Fibroblast of skin of back (primary cell): ENCODE measurements at places on chromosomes 5 and 9.

DNA sequence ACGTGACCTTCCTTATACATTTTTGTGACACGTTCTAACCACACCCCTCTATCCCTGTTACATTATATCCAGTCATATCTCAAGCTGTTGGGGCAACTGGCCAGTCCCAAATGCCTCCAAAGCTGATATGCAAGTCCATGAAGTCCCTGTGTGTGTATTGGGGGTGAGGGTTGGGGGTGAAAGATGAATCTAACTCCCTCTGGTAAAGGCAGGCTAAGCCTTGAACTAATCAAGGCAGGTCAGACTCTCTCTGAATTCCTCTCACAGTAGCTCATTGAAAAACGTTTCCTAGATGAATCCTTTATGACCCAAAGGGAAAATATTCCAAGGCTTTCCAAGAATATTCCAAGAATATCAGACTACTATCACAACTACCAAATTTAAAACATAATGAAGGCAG lies 174.4 kb downstream of the MUSK start:
- DNase-seq: peak; percentile 74

GRCh38 chr5:95281226-95281625 lies 3.7 kb downstream of the MCTP1 start:
- peak; percentile 56 for DNase-seq

GRCh38 chr5:21910731-21911130 lies 942.4 kb downstream of the CDH12 start:
- no peak for DNase-seq

- DNase-seq: no peak
These were observed 60.9 kb upstream of the GLRX start for GRCh38 chr5:95883185-95884016.

- no peak for DNase-seq
These were observed 83.9 kb downstream of the LRRC70 start for GRCh38 chr5:62662521-62662920.

- DNase-seq: peak; percentile 13
These were observed 213.2 kb downstream of the EPB41L4A start for GRCh38 chr5:112205846-112206245.

DNA sequence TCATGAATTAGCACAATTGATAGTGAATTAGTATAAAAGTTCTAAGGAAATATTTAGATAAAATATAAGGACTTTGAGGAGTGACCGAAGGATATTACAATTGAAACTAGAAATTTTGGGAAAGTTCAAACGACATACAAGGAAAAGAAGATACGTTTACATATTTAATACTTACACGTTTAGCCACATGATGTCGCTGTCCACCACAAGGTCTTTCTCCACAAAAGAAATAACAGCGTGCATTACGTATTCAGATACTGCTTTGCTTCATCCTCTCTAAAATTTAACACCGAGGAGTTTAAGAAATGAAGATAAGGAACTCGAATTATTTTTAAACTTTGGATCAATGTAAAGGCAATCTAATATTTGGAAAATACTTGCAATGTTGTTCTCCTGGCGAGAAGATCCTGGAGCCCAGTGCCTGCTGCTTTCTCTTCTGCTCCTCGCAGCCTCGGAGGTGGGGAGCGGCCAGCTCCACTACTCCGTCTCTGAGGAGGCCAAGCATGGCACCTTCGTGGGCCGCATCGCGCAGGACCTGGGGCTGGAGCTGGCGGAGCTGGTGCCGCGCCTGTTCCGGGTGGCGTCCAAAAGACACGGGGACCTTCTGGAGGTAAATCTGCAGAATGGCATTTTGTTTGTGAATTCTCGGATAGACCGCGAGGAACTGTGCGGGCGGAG lies at the start of gene PCDHA3:
TSS of gene PCDHA3 (plus strand) at position 242 of the 678 bp plus-strand sequence.
- peak; percentile 21 for DNase-seq

- peak; percentile 76 for DNase-seq
These were observed 875 bp downstream of the TPM2 start for GRCh38 chr9:35688558-35689541.

- no peak for DNase-seq
These were observed 56.5 kb downstream of the ADAMTS2 start for GRCh38 chr5:179288809-179289185.

- DNase-seq: no peak
These were observed 92.7 kb upstream of the FCN2 start for GRCh38 chr9:134787601-134788531.

GRCh38 chr9:91395106-91395552 lies 28.5 kb downstream of the NFIL3 start:
- DNase-seq: no peak

DNA sequence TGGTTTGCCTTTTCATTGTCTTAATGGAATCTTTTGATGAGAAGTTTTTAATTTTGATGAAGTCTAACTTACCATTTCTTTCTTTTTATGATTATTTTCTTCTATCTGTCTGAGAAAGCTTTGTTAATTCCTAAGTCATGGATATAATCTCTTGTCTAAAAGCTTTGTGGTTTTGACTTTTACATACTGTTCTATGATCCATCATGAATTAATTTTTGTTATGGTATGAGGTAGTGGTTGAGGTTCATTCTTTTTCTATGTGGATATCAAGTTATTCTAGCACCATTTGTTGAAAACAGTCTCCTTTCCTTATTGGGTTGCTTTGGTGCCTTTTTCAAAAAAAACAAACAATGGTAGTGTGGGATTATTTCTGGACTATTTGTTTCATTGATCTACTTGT lies 20.4 kb downstream of the FBXO10 start:
- peak; percentile 77 for DNase-seq

GRCh38 chr5:3389471-3390026 lies 206.1 kb upstream of the IRX1 start:
- DNase-seq: no peak

- peak; percentile 81 for DNase-seq
These were observed 16.0 kb downstream of the TMEM174 start for GRCh38 chr5:73188764-73189531.

GRCh38 chr5:163789870-163790269 lies 284.5 kb downstream of the MAT2B start:
- DNase-seq: peak; percentile 2

DNA sequence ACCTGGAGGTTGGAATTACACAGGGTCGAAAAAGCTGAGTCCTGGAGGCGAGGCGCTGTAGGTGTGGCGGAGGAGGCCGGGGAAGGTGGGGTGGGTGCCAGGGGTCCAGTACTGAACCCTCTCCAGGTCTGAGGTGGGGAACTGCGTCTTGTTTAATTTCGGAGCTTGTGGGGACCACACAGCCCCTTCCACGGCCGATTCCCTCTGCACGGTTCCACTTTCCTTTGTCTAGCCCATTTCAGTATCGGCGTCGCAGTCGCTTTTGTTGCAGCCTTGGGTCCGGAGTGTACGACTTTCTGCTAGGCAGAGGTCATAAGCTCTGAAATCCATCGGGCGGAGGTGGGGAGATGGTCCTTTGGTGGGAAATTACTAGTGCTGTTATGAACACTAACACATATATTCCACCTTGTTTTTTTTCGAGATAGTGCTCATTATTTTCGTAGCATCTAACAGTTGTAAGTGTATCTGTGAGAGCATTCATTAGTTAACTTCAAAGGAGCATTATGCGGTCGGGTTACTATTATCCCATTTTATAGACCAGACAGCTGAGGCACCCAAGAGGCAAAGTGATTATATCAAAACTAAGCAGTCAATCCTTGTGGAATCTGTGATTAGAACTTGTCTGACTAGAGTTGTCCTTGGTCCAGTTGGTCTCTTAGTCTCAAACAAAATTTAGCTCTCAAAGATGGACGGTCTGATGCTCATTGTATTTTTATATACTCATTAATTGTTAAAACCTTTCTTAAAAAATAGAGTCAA lies 737 bp downstream of the RNF180 start:
- no peak for DNase-seq

- no peak for DNase-seq
These were observed 32.1 kb upstream of the MAP3K1 start for GRCh38 chr5:56783261-56783660.

GRCh38 chr5:997711-998110 lies 10.9 kb upstream of the NKD2 start:
- DNase-seq: no peak

DNA sequence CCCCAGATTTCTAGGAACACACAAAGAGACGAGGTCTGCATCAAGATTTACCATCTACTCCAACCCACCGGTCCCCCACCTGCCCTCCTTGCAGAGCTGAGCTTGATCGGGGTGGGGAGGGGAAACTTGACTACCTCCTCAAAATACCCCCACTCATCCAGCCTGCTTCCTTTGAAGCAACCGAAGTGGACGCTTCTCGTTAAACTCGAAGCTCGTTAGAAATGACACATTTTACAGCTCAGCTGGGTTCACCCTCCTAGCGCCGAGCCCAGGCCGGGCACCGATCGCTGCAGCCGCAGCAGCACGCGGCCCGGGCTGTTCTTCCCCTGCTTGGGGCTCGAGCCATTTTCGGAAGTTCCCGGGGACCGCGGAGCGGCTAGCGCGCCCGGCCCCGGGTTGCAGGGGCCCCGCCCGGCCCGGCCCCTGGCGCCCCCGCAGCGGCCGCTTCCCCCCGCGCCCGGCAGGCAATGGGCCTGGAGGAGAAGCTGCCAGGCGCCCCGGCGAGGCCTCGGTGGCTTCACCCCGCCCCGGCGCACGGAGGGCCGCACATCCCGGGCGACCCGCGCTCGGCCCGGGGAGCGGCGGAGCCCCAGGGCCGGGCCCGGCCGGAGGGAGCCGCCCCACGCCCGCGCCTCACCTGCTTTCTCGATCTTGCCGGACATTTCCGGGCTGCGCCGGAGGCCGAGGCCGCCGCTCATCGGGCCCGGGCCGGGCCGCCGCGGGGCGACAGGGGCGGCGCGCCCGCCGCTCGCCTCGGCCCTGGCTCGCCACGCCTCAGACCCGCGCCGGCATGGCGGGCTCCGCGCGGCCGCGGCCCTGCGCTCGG lies 530 bp downstream of the RAPGEF1 start:
- peak; percentile 35 for DNase-seq

GRCh38 chr5:55634866-55635265 lies 77.3 kb downstream of the SLC38A9 start:
- DNase-seq: peak; percentile 23

GRCh38 chr9:72540348-72540873 lies 19.0 kb downstream of the TMC1 start:
- peak; percentile 78 for DNase-seq

GRCh38 chr5:80959138-80959537 lies 1.0 kb upstream of the RASGRF2 start:
- DNase-seq: no peak

- no peak for DNase-seq
These were observed 30.0 kb downstream of the BTF3 start for GRCh38 chr5:73528248-73528647.

DNA sequence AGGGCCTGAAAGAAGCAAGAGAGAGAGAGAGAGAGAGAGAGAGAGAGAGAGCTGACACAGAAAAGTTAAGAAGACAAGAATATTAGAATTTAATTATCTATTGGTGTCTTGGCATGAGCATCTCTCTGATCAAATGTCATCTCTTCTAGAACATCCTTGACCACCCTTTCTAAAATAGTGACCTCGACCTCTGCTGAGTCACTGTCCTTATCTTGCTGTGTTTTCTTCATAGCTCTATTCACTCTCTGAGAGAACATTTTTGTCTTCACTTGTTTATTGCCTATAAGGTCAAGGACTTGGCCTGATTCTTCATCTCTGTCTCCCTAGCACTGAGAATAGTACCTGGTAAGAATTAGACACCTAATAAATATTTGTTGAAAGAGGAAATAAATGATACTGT lies 383.8 kb upstream of the RPS23 start:
- DNase-seq: no peak

DNA sequence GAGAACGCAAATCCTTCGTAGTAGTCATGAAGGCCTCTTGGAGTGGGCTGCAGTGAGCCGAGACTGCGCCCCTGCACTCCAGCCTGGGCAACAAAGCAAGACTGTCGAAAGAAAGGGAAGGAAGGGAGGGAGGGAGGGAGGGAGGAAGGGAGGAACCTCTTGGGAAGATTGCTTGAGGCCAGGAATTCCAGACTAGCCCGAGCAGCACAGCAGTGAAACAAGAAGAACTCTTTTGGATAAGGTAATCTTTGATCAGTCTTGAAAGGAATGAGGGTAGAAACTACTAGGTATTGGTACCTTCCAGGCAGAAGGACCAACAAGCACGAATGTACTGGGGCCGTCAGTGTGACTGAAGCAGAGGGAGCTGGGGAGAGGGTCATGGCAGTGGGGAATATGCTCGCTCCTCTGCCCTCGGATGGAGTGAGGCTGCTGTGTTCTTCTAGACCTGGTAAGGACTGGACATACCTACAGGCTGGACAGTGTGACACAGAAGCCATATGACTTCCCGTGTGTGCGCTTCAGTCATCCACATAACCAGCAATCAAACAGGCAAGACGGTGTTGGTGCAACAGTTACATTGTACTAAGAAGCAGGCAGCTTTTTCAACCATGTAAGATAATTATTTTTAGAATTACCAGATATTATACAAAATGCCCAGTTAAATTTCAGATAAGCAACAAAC lies 45.2 kb downstream of the P4HA2 start:
- DNase-seq: no peak

DNA sequence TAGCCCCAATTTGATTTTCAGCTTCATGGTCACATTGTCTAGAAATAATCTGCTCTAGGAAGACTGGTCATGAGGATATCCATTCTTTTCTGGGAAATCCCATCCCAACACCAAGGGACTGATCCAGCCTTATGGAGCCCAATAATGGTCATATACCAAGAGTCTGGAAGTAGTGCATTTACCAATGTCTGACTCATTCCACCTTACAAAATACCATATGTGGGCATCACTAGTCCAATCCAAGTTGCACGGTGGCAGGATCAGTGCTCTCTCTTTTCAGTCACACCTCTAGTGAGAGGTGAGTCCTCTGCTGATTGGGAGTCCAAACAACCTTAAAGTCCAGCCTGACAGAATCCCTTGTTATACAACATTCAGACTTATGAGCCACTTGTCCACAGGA lies 73.7 kb downstream of the FEM1C start:
- DNase-seq: no peak

GRCh38 chr9:98702835-98703380 lies 5.8 kb downstream of the GABBR2 start:
- DNase-seq: no peak

GRCh38 chr9:2725126-2725525 lies 7.8 kb downstream of the KCNV2 start:
- no peak for DNase-seq

- DNase-seq: no peak
These were observed 284.1 kb downstream of the FAM170A start for GRCh38 chr5:119913425-119913824.
